ENCODE measurements at places on chromosomes 2 and 18.

DNA sequence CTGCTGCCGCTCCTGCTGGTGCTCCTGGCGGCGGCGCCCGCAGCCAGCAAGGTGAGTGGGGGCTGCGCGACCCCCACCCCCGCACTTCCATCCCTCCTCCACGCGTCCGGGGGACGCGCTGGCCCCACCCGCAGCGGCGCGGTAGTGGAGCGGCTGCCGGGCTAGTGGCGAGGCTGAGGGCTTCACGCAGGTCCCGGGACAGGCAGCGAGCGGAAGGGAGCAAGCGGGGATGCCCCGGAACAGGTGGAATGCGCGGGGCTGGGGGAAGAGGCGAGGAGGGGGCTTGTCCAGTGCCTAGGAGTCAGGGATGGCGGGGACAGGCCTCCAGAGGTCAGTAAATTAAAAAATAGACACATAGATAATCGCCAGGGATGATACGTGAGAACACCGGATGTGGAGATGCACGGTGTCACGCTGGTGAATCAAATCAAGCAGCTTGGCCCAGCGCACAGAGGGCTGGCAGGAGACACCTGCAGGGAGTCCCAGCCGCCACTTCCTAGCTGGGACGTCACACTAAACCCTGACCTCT, 403 bp downstream of the COL4A3 start:
- DNase-seq = no peak

- no peak for DNase-seq
Observed at GRCh38 chr2:79271456-79271855, 111.9 kb upstream of the REG3A start.

DNA sequence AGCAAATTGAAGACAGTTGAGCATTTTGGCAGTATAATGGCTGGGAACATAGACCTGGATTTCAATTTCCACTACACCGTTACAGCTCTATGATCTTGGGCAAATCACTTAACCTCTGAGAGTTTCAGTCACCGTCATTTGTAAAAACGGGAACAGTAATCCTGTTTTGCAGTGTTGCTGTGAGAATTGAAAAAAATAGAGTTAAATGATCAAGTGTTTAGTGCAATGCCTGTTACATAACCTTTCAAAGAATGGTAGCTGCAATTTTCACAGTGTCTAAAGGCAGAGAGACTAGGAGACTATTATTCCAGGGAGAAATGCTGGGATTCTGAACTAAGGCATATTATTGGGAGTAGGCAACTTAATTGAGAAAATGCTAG, 2.0 kb downstream of the AGPS start:
- no peak for DNase-seq

- no peak for DNase-seq
Observed at GRCh38 chr2:64227603-64228125, 83.4 kb upstream of the PELI1 start.

GRCh38 chr18:59026831-59027410, 112.8 kb upstream of the SEC11C start:
- DNase-seq = no peak

- DNase-seq = no peak
Observed at GRCh38 chr2:161725297-161725696, 101.1 kb downstream of the SLC4A10 start.

DNA sequence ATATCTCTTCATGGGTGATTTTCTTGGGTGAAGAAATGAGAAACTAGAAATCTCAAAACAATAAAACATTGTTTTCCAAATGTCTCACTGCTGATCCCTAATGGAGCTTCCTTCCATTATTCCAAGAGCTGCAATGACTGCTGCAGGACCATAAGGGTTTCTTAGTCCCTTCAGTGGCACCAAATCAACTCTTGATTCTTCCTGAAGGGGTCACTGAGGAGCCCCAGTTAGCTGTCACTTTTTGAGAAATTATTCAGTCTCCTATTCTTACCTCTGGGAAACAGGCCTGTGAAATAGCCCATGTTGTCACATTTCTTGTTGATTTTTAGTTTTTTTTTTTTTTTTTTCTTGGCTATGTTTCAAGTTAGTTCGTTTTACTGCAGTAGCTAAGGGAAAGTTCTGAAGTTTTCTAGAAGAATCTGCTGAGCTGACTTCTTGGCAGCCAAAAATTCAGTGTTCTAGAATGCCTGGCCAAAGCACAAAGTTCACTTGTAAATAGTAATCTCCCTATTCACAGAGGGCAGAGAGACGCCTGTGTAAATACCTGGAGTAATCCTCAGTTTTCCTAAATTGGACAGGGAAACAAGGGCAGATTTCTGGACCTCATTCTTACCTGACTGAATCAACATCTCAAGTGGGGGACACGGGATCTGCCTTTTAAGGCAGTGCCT, 480.0 kb downstream of the RIT2 start:
- DNase-seq = no peak

DNA sequence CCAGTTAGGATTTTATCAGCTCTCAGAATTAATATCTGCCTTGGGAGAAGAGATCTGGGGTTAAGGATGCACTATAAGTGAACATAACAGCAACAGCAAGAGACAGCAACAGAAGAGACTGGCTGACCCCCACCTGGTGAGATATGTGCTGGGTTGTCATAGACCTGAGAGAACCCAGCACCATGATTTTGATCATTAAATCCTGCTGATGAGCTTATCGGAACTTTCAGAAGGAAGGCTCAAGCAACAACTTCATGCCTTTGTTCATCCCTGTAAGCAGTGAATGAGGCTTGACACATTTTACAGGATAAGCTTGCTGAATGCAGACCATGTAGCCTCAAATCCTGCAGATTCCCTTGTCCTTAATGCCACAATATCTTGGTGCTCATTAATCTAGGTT, 100.0 kb downstream of the POLE4 start:
- DNase-seq = no peak

DNA sequence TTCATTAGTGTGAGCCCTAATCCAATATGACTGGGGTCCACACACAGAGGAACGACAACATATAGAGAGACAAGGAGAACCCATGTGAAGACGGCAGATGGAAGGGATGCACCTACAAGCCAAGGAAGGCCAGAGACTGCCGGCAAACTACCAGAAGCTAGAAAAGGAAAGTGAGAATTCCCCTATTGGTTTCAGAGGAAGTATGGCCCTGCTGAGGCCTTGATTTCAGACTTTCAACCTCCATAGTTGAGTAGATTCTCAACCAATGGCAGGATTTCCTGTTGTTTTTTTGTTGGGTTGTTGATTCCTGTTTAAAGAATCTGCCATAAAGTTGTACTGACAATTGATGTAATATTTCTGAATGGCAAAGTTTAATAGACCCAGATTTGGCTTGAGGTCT, 241.5 kb downstream of the SATB2 start:
- DNase-seq = no peak

GRCh38 chr2:223618172-223619035, 16.2 kb upstream of the SCG2 start:
- DNase-seq = no peak

GRCh38 chr2:130798472-130799218, 38.1 kb upstream of the ARHGEF4 start:
- DNase-seq = no peak

DNA sequence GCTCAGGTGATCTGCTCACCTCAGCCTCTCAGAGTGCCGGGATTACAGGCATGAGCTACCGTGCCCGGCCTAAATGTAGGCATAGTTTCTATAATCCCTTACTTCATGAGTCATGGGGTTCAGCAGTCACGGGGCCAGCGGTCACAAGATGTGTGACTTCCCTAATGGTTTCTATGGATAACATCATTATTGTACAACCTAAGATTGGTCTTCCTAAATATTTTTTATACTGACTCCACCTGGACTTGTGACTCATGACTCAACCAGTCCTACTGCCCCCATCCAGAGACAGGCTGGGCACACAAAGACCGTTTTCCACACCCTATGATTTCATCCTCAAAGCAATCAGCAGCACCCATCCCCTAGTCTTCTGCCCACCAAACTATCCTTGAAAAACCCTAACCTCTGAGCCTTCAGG, 15.9 kb downstream of the FAM210A start:
- DNase-seq = no peak

- no peak for DNase-seq
Observed at GRCh38 chr18:57743008-57743407, 60.1 kb downstream of the ATP8B1 start.

DNA sequence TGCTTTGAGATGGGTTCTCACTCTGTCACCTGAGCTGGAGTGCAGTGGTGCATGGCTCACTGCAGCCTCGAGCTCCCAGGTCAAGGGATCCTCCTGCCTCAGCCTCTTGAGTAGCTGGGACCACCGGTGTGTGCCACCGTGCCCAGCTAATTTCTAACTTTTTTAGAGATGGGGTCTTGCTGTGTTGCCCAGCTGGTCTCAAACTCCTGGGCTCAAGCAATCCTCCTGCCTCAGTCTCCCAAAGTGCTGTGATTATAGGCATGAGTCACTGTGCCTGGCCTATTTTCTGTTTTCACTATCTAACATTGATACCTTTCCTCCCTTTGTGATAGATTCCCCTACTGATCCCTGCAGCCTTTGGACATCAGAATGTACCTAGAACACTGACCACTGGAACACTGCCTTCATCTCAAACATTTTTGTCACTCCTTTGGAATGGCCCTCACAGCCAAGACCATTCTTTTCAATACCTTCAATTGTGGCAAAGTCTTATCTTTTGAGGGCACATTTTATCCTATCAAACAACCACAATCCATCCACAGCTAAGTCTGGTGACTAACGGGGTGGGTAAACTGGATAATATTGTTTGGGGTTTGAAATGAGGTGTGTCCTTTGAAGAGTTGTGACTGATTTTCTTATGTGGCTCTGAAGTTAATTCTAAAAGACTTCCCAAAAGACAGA, 43.7 kb downstream of the EPAS1 start:
- no peak for DNase-seq

DNA sequence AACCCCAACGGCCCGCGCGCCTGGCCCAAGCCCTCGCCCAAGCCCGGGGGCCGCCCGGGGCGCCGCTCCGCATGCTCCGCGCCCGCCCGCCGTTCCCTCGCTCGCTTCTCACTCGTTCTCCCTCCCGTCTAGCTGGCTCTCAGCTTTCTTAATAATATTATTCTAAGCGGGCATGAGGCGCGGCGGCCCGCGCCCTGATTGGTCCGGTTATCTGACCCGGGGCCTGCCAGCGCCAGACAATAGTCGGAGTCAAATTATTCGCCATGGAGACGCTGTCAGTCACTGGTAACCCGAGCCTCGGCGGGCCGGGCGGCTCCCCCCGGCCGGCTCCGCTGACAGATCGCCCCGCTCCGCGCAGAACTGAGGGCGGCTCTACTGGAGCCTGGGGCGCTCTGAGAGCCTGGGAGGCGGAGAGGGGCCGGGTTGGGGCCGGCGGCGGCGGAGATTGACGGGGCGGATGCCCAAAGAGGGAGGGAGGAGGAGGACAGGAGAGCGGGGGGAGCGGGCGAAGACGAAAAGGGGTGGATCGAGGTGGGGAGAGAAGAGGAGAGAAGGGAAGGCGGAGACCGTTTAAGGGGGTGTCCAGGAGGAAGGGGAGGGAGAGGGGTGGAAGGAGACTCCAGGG, at the start of gene SIX2:
TSS of gene SIX2 (minus strand) at position 150 of the 625 bp plus-strand sequence. CDS start 342 bp downstream, outside the sequence.
- DNase-seq = no peak

DNA sequence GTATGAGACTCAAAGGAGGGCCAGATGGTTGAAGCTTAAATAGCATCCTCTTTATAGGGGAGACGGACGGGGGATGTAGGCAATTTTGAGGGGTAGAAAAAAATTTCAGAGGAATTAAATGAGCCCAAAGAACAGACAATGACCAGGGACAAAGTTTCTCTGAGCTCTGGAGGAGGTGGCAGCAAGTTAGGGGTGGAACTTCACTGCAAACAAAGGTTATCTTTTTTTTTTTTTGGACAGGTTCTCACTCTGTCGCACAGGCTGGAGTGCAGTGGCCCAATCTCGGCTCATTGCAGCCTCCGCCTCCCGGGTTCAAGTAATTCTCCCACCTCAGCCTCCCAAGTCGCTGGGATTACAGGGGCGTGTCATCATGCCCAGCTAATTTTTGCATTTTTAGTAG, 195.6 kb downstream of the PDE11A start:
- no peak for DNase-seq

GRCh38 chr2:173099271-173099670, 23.6 kb downstream of the MAP3K20 start:
- no peak for DNase-seq

- DNase-seq = no peak
Observed at GRCh38 chr2:70714141-70714905, 53.7 kb downstream of the ADD2 start.

GRCh38 chr18:41585512-41585911, 369.5 kb upstream of the PIK3C3 start:
- DNase-seq = no peak

DNA sequence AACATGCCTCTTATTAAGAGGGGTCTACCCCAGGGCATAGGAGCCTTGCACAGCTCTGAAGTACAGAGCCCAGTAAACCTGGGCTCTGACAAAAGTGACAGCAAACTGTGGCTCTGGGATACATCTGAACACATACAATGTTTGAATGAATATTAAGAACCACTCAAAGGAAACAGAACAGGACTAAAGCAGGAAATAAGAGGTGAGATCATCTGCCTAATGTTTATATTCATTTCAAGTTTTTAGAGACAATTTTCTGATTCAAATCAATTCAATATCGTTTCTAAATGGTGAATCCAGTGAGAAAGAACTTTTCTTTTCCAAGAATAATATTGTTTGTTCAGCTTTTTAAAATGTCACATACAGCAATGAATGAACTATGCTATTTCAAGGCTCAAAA, 136.7 kb upstream of the CAVIN2 start:
- no peak for DNase-seq

DNA sequence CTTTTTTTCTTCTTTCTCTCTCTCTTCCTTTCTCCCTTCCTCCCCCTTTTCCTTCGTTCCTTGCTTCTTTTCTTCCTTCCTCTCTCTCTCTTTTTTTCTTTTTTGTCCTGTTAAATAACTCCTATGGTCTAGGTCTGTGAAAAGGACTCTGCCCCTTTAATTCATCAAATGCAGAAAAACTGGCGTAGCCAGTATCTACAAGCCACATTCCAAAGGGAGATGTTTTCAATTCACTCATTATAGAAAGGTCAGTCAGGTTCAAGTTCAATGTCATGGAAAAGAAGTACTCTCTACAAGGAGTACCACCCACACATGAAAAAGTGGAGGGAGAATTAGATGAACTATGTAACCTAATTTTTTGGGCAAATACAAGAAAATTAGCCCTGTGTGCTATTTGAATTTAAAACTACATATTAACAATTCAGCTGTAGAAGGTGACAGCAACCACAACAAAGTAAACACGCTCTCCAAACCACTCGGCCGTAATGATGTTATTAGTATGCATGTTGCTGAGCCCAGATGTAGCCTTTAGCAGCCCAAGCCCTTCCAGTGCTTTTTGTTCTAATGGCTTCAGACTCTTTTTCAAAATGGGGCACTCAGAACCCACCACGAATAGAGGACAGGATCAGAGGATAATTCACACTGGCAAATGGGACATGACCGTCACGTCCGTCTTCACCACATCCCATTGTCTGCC, 735.4 kb upstream of the FANCL start:
- DNase-seq = no peak

GRCh38 chr2:176138923-176139660, 9.6 kb downstream of the HOXD8 start:
- DNase-seq = no peak

- no peak for DNase-seq
Observed at GRCh38 chr2:63875559-63876245, 34.0 kb downstream of the UGP2 start.

- no peak for DNase-seq
Observed at GRCh38 chr2:230990131-230990898, 5.6 kb upstream of the SPATA3 start.
